ENCODE measurements at places on chromosomes 1 and 21.
A peak's percentile ranks its signal among the peaks of the same experiment; 100 is the strongest.

DNA sequence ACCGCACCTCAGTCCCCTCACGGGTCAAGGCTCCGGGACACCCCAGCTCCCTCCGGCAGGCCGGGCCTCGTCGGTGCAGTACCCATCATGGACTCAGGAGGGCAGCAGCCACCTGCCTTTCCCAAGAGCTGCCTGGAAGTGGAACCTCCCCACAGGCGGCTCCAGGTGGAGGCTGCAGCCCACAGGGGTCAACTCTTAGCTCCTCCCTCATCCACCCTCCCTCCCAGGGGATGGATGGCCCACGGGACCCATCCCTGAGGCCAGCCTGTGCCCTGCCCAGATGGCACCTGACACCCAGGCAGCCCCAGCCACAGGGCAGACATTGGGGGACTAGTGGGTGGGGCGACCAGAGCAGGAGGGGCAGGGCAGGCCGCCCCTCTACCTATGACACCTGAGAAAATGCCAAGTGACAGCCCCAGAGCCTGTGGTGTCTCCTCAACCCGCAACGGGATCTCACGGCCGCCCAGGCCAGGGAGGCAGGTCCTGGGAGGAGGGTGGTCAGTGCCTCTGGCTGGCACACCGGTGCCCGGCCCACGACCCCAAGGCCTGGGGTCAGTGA, 1.2 kb upstream of the ARHGEF16 start:
- DNase-seq: peak; percentile 63

DNA sequence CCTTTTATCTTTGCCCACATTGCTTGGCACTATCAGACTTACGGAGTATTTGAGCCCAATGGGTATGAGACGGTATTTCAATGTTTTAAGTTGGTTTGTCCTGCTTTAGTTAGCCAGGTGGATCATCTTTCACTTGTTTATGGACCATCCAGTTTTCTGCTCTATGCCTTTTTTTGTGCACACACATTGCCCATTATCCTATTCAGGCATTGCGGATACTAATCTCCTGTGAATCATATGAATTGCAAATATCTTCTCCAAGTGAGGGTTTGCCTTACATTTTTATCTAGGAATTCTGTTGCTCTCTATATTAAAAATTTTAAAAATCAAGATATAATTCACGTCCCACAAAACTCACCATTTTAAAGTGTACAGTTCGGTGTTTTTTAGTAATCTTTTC, 14.0 kb downstream of the CYYR1 start:
- DNase-seq: no peak

DNA sequence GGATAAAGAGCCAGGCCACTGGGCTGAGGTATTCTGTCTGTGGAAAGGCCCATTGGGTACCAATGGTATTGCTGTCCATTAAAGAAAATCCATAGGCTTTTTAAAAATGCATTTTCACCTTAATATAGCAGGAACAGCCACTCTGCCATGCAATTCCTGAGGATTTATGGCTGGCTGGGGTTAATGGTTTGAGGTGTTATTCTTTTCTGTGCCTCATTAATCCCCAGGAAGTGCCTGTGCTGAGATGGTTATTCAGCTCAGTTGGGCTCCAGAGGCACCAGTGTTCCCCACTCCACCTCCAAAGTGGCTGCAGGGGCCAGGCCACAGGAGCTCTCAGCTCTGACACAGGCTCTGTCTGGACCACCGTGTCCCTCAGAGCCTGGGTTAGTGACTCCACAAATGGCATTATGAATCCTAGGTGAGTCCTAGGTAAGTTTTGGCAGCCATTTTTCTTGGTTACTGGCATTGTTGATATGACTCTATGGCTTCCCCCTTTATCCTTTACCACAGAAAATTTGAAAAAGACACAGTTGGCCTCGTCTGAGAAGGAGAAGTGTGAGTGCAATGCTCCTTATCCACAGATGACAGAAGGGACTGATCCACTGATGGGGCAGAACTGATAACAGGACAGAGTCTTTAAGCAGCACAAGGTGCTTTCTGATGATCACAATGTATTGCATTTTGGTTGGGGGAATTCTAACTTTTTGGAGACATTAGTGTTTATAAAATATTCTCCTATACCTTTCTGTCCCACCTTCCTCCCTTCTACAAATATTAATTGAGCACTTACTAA, 2.2 kb upstream of the PAPPA2 start:
- no peak for DNase-seq

- DNase-seq: no peak
Observed at GRCh38 chr1:38037221-38037939, 9.2 kb downstream of the POU3F1 start.

GRCh38 chr1:56404066-56404465, 175.3 kb downstream of the PLPP3 start:
- DNase-seq: no peak

GRCh38 chr1:41742219-41742618, 176.5 kb downstream of the HIVEP3 start:
- DNase-seq: no peak

DNA sequence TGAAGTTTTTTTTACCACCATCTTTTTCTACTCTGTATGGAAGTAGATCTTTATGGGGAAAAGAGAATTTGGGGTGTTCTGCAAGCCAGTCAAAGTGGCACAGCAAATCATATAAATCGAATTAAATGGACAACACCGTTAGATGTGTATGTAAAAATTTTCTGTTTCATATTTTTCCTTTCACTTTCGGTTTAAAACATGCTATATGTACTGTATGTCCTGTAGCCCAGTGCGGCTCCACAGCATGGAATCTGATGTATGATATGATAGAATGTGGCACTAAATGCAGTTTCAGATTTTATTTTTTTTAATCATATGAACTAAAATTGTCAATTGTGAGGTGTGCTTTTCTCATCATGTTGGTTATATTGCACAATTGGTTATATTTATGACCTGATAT, 32.9 kb downstream of the RAB4A start:
- no peak for DNase-seq

DNA sequence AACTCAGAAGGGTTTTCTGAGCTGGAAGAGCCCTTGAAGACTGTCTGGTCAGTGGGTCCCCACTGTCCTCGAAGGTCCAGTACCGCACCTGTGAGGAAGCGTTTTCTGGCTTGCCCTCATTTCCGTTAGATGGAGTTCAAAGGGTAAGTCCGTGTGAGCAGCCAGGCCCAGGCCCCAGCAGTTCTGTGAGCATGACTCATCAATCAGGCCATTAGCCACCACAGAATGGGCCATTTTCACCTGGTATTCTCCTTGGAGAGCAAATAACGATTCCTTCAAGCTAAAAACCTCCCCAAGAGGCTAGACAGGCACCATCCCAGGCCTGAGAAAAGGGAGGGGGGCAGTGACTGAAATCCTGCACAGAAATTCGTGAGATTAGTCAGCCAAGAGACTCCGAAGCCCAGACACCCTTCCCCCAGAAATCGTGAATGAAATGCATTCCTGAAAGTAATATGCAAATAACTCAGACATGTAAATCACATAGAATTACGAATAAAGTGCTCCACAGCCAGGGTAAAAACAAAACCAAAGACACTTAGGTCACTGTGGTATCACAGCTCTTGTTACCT, 66.0 kb downstream of the BCAR3 start:
- no peak for DNase-seq

DNA sequence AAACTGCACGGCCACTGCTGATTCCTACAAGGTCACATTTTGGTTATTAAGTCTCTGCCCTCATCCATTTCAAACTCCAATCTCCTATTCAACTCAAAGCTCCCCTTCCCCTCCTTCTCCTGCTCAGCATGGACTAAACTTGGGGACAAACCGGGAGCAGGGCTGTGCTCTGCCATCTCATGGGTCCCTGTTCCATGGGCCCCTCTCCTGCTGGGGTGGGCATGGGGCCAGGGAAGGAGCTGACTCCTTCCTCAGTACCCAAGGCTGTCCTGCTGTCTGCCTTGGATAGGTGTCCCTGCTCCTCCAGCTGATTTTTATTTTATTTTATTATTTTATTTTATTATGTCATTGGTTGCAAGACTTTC, 27.1 kb downstream of the TNNT2 start:
- no peak for DNase-seq

- no peak for DNase-seq
Observed at GRCh38 chr1:109229531-109230127, 15.9 kb downstream of the SARS1 start.

DNA sequence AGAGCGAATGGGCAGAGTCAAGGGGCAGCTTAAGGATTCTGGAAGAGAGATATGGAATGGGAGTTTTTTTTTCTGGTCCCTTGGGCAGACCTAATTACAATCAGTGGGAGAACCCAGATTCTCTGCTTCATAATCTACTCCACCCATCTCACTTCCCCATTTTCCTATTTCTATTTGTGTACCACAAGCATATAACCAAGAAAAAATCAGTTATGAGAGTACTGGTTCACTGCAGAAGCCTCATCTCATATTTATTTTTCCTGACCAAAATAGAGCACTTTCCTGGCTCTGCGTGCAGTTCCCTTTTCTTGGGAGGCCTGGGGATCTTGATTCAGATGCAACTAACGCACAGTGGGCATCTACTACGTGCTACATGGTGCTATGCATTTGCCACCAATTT, 82.2 kb upstream of the SLFNL1 start:
- no peak for DNase-seq

DNA sequence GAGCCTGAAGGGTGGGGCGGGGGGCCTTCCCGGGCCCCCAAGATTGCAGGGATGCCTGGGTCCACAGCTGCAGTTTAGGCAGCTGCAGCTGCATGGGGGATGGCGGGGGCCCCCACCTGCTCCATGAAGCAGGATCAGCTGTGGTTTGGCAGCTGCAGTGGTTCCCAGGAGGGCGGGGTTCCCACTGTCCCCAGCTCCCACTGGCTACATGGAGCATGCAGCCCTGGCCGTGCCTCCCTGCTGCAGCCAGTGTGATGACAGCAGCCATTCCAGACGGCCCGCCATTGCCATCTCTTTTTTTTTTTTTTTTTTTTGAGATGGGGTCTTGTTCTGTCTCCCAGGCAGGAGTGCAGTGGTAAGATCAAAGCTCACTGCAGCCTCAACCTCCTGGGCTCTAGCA, 992 bp upstream of the C1QA start:
- DNase-seq: no peak
